SK-N-SH (cell line): ENCODE measurements at places on chromosomes 7 and 10. TPM values are rescaled to one million over a fixed set of nuclear protein-coding genes. Genes with fewer than 3 reads are reported as not detected.

- H3K4me3 ChIP-seq: no peak overlapping the region
- no peaks in the 10 kb centered on the region for H3K4me1 ChIP-seq
- H3K27me3 ChIP-seq: no peaks in the 10 kb centered on the region
- H3K27ac ChIP-seq: no peak overlapping the region
- no peak for DNase-seq
- H3K36me3 ChIP-seq: no peaks in the 10 kb centered on the region
These were observed 57.6 kb downstream of the CNNM2 start for GRCh38 chr10:102975483-102976379.

DNA sequence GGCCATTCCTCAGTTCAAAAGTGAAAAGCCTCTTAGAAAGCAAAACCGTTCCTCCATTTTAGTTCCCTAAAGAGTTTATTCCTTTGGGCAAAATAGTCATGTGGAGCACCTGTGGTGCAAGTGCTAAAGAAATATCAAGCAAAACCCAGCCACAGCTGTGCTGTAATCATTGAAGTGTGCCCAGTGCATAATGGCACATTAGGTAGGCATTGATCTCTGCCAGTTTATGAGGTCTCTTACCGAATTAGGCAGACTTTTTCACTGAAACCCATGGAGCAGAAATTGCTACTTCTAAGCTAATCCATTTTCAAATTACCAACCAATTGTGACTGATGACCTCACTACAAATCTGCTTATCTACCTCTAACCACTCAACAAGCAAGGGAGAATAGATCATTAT lies 97.2 kb upstream of the SEMA3A start:
- no peaks in the 10 kb centered on the region for H3K27me3 ChIP-seq
- no peak for DNase-seq
- no peaks in the 10 kb centered on the region for H3K36me3 ChIP-seq
- 0 out of 2 replicates have a peak, but pooled peaks cover 5% of the 10 kb centered on the region for H3K4me1 ChIP-seq
- H3K27ac ChIP-seq: no peak overlapping the region

Gene CYP3A7
- not detected in 2 replicates for polyA plus RNA-seq

Gene MMD2
- not detected in 2 replicates for polyA plus RNA-seq

Gene CLEC2L
- polyA plus RNA-seq: not detected in 2 replicates

Gene ASB4
- not detected in 2 replicates for polyA plus RNA-seq

Gene CHST3
- polyA plus RNA-seq: 6.0 and 6.1 TPM in 2 replicates
